ENCODE measurements at places on chromosomes 16 and 17.

GRCh38 chr17:79315358-79316105, 240.9 kb downstream of the ENGASE start:
- no peak for DNase-seq

- peak; percentile 76 for DNase-seq
Measured at GRCh38 chr17:65022751-65023700, 33.5 kb downstream of the GNA13 start.

DNA sequence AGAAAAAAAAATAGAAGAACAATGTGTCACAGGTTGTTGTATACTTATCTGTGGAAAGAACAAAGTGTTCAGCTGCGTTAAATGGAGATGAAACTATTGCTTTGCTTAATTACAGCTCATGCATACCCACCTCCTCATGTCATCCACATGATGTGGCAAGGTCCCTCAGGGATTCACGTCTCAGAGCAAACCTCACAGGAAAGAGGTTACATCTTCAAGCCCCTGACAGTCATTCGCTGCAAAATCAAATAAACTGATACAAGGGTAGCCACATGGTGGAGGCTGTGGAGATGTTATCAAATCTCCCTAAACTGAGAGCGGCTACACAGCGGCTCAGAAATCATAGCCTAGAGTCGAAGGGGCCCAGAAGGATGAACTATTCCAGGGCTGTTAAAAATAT, 21.1 kb downstream of the GINS3 start:
- DNase-seq, result peak; percentile 12

DNA sequence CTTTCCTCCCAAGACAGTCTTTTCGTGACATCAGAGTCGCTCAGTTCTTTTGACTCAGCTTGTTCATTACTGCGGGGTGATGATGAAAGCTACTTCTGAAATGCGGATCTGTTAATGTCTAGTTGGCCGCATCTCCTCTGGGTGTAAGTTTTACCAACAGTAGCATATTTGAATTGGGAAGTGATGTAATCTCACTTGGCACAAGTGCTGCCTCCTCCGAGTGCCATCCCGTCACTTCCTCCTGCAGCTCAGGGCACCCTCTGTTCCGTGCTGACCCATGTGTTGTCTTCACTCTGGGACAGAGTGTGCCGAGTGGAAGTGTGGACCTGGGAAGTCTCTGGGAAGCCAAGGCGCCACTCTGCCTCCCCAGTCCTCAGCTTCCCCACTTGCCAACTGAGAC, 8.9 kb downstream of the ADAD2 start:
- no peak for DNase-seq

DNA sequence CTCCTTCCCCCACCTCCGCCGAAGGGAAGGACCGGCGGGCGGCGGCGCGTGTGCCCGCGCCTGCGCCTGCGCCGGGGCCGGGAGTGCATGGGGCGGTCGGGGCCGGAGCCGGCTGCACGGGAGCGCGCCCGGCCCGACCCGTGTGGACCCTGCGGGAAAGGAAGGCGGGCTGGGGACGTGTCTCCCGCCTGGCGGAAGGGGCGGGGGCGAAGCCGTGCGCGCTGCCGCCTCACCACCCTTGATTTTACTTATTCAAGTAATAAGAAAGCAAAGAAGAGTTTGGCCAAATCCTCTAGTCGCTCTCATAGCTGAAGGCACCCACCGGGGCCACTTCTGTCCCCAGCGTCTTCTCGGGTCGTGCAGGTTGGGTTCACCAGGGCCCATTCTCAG, 596 bp upstream of the PFN1 start:
- DNase-seq, result peak; percentile 85

DNA sequence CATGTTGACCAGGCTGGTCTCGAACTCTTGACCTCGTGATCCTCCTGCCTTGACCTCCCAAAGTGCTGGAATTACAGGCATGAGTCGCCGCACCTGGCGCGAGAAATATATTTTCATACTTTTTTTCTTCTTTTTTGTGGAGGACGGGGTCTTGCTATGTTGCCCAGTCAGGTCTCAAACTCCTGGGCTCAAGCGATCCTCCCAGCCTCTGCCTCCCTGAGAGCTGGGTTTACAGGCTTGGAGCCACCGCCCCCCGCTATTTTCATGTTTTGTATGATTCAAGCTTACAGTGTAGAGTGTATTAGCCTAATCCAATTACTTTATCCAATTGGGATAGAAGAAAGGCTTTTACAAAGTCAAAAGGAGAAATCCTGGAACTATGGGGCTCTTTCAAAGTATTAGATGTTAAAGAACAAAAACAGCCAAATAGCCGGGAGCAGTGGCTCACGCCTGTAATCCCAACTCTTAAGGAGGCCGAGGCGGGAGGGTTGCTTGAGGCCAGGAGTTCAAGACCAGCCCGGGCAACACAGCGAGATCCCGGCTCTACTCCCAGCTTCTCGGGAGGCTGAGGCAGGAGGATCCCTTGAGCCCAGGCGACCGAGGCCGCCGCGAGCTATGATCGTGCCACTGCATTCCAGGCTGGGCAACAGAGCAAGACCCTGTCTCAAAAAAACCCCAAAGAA, 1.4 kb upstream of the MAP1LC3B start:
- DNase-seq, result no peak

DNA sequence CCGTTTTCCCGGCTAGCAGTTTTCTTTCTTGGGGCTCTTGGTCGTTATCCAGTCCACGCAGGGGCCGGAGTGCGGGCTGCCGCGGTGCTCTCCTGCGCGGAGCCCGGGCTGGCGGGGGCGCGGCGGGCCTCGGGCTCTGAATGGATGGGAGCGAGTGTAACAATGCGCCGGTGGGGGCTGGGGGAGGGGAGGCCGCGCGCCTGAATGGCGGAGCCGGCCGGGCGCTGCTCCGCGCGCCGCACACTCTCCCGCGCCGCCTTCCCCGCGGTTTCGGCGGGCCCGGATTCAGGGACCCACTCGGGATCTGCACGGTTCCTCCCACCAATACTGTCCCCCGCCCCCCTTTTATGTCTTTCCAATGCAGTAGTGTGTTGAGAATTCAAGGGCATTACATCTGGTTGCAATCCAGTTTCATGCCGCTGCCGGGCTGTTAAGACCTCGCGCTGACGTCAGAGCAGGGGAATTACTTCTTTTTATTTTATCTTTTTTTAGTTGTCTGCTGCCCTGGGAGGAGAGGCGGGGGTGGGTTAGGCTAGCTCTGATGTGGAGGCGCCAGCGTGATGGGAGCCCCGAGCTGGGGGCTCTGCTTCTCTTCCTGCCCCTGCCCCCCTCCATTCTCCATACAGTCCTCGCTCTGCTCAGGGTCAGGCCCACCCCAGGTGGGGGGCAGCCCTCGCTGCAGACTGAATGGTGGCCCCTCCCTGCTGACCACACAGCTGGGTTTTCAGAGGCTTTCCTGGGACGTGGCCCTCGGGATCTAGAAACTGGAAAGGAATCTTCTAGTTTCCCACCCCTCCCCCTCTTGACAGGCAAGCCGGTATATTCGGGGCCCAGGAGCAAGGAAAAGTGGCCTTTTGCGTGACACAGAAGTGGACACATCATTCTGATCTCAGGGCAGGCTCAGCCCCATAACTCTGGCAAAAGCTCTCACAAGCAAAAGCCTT, 1.8 kb downstream of the RAI1 start:
- peak; percentile 90 for DNase-seq

GRCh38 chr17:57243171-57243622, 13.1 kb upstream of the MSI2 start:
- peak; percentile 62 for DNase-seq

GRCh38 chr16:28291651-28292626, at the start of gene SBK1:
Gene SBK1, plus strand, starts transcription at chr16:28292525. Its CDS starts 24,867 bp downstream, at chr16:28317392.
- DNase-seq, result peak; percentile 22

- DNase-seq, result peak; percentile 46
Measured at GRCh38 chr17:65627891-65628643, 66.6 kb upstream of the AXIN2 start.

DNA sequence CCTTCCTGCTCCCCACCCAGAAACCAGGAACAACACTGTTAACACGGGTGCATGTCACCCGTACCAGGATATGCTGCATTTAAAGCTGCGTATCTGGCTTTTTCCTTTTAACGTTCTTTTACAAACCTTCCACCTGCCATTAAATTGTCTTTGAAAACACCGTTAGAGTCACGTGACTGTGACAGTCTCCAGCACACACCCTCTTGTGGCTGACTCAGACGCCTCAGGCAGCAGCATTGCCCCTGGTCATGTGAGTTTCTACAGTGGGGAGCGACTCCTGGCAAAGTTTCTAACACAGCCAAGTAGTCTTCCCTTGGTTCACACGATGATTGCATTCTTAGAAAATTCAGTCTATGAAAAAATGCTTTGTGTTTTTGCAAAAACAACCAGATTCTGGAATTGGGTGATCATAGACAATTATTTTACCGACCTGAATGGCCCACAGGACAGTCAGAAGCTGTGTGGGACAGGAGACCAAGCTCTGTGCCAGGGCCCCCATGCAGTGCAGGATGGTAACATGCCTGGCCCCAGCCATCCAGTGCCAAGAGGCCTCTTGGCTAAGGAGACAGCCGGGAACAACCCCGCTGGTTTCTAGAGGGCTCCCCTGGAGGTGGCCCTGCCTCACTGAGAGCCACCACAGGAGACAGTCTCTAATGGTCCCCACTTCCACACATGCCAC, 199.1 kb downstream of the KATNIP start:
- DNase-seq, result peak; percentile 81

DNA sequence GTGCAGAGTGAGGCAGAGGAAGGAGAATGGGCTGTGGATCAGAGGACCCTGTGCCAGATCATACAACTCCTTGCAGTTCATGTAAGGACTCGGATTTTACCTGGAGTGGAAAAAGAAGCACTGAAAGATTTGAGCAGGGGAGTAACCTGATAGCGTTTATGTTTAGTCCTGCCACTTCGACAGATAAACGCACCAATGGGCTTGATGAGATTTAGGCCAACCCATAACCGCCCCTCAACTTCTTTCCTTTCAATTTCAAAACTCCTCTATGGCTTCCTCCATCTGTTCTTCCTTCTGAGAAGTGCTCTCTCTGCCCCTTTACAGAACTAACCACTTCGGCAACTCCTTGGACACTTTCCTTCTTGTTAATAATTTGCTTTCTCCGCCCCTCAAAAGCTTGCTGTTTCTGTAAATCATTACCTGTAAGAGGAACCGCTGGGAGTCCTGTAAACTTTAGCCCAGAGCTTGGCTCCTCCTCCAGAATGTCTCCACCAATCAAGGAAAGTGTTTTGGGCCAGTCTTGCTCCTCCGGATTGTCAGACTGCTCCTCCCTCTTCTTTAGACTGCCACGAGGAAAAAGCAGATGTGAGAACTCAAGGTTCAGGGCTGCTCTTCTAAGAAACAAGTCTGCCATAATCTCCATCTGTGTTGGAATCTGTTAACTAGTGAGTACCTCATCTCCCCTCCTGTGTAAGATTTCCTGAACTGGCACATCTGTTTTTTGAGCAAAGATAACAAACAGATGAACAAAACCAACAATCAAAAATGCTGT, at the start of gene ACSM3:
Gene ACSM3, plus strand, starts transcription at position 554 of the 772 bp plus-strand sequence. CDS start 6,021 bp downstream, outside the sequence.
- peak; percentile 81 for DNase-seq

- DNase-seq, result no peak
Measured at GRCh38 chr17:67990909-67991308, 5.4 kb downstream of the C17orf58 start.

GRCh38 chr17:17711641-17712162, 30.4 kb downstream of the RAI1 start:
- DNase-seq, result no peak

DNA sequence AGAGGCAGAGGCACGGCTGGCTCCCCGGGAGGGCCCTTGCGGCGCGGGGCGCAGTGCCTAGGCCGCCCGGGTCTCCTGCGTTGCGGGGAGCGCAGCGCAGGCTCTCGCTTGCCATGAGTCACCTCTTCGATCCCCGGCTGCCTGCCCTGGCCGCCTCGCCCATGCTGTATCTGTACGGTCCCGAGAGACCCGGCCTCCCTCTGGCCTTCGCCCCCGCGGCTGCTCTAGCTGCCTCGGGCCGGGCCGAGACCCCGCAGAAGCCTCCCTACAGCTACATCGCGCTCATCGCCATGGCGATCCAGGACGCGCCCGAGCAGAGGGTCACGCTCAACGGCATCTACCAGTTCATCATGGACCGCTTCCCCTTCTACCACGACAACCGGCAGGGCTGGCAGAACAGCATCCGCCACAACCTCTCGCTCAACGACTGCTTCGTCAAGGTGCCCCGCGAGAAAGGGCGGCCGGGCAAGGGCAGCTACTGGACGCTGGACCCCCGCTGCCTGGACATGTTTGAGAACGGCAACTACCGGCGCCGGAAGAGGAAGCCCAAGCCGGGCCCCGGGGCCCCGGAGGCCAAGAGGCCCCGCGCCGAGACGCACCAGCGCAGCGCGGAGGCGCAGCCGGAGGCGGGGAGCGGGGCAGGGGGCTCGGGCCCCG, 390 bp downstream of the FOXL1 start:
- peak; percentile 83 for DNase-seq

GRCh38 chr16:81830845-81831540, 51.9 kb downstream of the PLCG2 start:
- DNase-seq, result no peak

DNA sequence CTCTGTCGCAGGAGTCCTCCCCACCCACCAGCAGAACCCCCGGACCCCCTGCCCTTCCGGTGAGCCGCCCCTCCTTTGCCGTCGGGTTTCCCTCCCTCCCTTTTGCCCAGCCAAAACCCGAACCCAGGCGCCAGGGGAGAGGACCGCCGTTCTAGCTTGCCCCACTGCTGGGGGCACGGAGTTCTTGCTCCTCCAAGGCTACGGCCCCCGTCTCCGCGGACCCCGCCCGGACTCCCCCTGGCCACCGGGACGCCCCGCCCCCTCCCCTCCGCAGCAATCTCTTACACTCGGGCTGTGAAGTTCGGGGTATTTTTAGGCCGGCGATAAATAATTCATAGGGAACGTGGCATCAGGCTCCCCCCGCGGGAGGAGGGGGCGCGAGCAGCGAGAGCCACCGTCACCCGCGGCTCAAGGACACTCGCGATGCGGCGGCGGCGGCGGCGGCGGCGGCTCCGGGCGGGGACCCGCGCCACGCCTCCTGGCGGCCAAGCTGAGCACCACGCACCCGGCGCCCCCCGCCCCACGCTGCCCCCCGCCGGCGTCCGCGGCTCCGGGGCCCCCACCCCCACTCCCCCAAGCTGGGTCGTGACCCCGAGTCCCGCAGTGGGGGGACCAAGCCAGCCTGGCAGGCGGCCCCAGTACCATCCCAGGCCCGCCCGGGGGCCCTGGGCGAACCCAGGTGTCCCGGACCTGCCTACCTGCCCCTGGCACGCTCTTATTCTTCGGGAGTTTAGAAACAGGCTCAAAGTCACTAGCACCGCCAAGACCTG, at the start of gene GRIN2C:
Gene GRIN2C, minus strand, starts transcription at position 427 of the 770 bp plus-strand sequence. CDS start 4,793 bp downstream, outside the sequence.
- no peak for DNase-seq

DNA sequence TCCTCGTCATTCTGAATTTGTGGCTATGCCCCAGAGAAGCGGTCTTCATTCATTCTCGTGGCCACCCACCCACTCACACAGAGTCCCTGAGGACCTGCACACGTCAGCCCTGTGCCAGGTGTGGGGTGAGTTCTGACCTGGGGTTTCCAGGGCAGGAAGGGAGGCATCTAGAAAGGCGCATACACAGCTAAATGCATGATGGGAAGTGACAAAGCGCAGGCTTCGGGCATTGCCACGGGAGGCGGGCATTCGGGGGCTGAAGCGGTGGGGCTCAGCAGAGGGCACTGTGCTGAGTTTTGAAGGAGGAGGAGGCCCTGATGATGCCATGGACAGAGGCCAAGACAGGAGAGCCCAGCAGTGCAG, 10.9 kb downstream of the UBALD2 start:
- no peak for DNase-seq

GRCh38 chr16:149024-149660, 3.3 kb upstream of the HBZ start:
- DNase-seq, result peak; percentile 21
